H54 (cell line): ENCODE measurements at places on chromosomes 1 and 21.

DNA sequence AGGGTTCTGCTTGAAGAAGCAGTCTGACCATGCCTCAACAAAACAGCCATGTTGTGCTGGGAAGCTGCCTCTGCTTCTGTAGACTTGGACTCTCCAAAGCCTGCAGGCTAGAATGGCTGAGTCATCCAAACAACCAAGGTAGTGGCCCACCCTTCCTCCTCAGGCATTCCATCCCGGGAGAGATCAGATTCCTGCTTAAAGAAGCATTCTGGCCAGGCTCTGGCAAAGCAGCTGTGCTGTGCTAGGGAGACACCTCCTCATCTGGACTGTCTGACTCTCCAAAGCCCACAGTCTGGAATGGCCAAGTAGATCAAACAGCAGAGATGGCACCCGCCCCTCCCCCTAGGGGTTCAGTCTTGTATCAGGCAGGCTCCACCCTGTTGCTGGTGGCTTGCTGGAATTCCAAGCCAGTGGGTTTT, 38.3 kb upstream of the F3 start:
- peak; percentile 62 for DNase-seq

DNA sequence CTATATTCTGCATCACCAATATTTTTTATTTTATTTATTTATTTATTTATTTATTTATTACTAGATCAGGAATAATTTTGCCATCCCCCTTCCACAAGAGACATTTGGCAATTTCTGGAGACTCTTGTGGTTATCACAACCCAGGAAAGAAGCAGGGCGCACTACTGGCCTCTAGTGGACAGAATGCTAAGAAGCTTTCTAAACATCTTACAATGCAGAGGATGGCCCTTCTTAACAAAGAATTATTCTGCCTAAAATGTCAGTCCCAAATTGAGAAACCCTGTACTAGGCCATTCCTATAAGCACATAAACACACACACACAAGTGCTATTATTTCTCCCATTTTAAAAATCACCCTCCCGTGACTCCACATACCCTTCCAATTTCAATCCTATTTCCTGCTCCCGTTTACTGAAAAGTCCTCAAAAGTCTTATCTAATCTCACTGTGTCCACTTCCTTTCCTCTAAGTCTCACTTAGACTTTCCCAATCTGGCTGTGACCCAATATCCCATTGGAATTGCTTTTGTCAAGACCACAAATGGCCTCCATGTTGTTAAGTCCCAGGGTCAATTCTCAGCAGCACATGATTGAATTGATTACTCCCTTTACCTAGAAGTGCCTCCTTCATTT, 43.7 kb upstream of the RNF11 start:
- DNase-seq = peak; percentile 26

DNA sequence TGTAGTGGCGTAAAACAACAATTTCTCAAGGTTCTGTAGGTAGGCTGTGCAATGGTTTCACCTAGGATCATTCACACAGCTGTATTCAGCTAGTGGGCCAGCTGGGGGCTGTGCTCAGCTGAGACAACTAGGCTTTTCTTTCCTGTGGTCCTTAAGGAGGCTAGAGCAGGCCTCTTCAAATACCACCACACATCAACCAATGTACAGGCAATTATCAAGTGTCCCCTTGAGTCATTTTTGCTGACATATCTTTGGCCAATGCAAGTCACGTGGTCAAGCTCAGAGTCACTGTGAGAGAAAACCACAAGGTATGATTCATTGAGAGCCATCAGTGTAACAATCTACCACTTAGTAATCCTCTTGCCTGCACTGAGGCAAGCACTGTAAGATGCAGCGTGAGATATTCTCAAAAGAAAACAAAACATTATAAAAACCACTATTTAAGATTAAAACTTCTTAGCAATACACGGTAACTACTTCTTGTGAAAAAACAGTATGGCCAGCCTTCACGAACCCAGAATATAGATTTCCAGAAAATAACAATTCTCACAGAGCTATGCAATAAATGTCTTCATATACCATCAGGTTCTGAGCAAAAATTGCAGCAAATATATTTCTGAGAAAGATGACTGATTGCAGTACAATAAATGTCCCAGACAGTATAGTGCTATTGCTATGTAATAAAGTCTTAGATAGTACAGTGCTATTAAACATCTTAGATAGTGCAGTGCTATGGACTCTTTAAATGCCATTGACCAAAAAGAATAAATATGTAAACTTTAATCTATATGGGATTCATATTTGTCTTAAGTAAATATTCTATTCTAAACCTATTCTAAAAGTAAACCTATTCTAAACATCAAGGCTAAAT, 55.3 kb downstream of the NME7 start:
- peak; percentile 31 for DNase-seq

DNA sequence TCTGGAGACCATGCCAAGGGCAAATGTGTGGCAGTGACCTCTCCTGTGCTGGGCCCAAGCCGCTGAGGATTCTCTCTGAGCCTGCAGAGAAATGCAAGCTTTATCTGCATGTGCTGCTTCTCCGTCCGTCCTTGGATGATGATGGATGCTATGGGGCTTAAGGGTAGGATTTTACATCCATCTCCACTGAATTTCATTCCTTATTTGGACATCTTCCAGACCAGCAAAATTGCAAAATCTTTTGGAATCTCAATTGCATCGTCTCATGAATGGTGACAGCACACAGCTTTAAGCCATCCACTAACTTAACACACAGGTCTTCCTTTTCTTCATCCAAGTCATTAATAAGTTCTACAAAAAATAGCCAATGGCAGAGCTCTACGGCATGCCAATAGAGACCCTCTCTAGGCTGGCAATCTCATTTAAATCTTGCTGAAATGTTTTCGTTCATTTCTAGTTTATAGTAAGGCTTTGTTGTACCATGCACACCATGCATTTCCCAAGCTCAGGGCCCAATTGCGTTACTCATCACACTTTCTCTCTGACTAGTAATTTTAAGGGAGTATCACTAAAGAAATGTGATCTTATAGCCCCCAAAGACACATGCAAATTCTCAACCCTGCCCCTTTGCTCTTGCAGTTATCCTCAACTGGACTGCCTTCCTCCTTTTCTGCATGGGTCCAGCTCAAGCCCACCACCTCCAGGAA, 11.1 kb downstream of the BATF3 start:
- no peak for DNase-seq

DNA sequence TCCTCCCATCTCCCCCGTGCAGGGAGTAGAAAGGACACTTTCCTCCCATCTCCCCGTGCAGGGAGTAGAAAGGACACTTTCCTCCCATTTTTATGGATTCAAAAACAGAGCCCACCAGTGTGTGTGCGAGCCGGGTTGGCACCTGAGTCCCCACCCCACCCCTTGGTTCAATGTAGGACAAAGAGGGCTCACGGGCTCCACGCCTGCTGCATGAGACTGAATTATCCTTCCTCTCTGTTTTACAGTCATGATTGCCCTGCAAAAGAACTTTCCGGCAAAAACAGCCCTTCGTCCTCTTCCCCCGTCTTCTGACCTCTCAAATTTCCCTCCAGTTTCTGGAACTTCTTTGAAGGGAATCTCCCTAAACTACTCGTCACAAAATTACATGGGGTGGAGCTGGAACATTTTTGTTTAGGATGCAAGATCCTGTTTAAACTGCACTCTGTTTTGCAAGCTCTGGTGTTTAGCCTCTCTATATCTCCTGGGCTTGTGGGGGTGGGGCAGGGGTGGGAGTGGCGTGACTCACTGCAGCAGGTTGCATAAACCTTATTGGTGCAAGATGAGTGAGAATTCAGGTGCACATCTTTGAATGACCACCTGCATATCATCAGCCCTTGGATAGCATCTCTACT, 99.8 kb downstream of the PSMG1 start:
- DNase-seq = no peak

GRCh38 chr1:224387302-224387912, 30.7 kb downstream of the CNIH4 start:
- DNase-seq = no peak

DNA sequence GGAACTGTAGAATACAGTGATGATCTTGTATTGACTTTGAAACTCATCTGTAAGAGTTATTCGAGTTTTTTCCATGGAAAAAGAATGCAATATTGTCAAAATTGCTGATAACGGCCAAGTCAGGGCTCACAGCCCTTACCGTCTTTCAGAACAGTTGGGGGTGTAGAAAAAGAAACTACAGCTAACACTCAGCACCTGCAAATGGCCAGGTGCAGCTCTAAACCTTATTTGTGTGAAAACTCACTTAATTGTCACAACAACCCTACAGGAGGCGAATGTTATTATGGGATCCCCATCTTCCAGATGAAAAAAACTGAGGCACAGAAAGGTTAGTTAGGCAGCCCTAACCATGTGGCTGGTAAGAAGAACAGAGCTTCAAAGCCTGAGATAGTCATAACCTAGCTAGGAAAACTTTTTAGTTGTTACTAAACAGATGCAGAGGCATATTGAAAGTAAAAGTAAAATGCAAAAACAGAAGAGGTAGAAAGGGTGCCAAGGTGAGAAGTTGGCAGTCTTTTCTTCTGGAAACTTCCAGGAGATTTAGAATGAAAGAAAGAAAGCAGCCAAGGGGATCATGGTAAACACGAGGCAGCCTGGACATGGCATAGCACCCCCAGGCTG, 76.4 kb downstream of the DSCAM start:
- DNase-seq = no peak

GRCh38 chr1:27574001-27574781, 29.8 kb downstream of the AHDC1 start:
- DNase-seq = no peak

GRCh38 chr1:117094841-117095604, 26.5 kb downstream of the TRIM45 start:
- DNase-seq = no peak

- no peak for DNase-seq
Observed at GRCh38 chr1:89806616-89807015, 14.2 kb upstream of the LRRC8D start.

GRCh38 chr1:226371027-226371694, 36.7 kb downstream of the PARP1 start:
- DNase-seq = no peak

DNA sequence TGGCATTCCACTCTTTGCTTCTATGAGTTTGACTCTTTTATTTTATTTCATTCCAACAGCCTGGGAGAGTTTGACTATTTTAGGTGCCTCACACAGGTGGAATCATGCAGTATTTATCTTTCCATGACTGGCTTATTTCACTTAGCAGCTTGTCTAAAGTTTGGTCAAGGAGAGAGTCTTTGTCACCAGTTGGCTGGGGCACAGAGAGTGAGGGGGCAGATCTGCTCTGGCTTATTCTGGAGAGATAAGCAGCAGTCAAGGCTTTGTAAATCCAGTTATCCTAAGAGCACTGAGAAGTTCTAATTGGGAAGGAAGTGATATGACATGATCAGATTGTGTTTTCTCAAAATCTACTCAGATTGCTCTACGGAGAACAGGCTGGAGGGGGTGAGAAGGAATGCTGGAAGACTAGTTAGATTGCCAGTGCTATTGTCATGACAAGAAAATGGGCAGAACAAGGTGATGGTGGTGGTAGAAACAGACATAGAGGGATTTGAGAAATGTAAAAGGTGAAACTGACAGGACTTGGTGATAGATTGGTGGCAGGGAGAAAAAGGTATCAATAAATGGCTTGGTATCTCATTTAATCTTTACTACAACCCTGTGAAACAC, 12.1 kb upstream of the CTTNBP2NL start:
- DNase-seq = no peak

DNA sequence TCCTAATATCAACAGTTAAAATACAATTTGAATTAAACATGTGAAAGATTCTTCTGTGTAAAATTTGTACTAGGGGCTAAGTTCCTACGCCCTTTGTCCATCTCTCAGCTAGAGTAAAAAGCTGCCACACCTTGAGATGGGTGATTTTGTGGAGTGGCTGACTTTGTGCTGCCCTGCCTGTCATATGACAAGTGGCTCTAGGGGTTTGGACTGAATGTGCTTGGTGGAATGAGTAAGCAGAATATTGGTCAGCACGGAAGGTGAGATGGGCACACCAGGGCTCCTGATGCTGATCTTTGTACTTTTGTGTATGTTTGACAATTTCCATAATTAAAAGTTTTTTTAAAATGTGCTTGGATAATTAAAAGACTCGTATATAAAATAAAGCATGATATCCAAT, 133.6 kb upstream of the SLC45A1 start:
- DNase-seq = no peak
